ENCODE measurements at places on chromosomes 5 and 9. TPM values are rescaled to one million over a fixed set of nuclear protein-coding genes. Genes with fewer than 3 reads are reported as not detected.

GRCh38 chr9:2055203-2055658 lies 40.1 kb downstream of the SMARCA2 start:
- peak; percentile 21 for DNase-seq

KIAA0825 gene
- 0.56 TPM for total RNA-seq

TRIM23 gene
- 14.0 TPM for total RNA-seq

DNA sequence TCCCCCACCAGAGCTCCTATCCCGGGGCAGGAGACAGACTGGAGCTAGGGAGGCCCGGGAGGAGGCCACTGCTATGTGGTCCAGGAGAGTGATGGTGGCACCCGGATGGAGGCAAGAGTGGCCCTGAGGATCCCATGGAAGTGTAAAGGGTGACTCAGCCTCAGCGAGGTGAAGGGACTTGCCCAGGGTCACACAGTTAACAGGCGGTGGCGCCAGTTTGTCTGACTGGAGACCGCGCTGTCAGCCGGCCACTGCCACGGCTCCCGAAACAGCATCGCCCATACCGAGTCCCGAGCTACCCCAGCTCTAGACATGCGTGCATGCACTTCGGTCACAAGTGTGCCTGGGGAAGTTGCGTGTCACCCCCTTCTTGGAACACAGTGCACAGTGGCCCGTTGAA lies 165.9 kb downstream of the GAPVD1 start:
- DNase-seq: no peak

OR1J2 gene
- 0.17 TPM for total RNA-seq

IL7R gene
- total RNA-seq: 12.2 TPM

DNA sequence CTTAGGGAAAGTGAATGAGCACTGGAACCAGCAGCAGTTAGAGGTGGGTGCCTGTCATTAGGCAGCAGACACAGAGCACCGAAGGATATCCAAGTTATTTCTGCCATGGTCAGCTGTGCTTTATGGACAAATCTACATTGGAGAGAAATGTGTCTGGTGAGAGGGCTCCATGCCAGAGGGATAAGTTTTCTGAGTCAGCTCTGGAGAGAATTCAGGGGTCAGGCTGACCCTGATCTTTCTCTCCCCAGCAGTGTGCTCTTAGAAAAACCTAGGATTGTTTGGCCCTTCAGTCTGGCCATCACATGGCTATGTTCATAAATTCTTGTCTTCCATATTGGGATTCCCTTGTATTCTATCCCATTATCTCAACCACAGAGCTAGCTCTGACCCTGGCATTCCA lies 8.9 kb upstream of the IL17B start:
- no peak for DNase-seq

PCDHA4 gene
- 0.07 TPM for total RNA-seq

DNA sequence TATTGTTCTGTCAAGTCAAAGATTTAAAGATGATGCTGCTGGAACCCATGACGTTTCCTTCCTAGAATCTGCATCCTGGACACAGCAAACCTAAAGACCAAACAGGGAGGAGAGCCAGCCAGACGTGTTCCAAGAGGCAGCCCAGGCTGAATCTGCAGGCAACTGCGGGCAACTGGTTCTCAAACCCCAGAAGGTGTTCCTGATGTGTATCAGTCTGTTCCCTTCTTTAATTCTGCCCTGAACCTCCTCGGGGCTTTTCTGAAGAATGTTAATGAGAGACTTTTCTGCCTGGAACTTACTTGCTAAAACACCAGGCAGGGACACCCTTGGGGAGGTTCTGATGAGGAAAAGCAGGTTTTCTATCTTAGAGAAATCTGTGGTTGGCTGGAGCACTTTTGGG lies 132.8 kb upstream of the RETREG1 start:
- no peak for DNase-seq

DNA sequence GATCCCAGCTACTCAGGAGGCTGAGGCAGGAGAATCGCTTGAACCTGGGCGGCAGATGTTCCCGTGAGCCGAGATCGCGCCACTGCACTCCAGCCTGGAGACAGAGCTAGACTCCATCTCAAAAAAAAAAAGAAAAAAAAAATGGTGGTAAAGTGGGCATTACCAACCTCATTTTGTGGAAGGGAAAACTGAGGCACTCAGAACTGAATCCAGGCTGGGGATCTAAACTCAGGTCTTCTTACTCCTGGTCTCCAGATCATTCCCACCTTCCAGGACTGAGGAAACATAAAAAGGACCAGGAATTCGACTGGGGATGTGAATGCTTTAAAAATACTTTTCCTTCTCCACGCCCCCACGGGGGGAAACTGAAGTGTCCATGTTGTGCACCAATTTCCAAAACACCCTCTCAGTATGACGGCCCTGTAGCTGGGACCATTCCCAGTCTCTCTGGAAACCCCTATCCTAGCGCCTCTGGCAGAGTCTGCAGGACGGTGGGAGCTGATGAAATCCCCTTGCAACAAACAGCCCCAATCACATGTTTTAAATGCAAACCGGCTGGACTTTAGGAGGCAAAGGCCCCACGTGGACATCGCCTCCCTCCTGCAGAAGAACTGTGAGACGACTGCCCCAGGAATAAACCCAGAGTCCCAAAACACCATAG lies 8.9 kb upstream of the AKNA start:
- DNase-seq: no peak

DNA sequence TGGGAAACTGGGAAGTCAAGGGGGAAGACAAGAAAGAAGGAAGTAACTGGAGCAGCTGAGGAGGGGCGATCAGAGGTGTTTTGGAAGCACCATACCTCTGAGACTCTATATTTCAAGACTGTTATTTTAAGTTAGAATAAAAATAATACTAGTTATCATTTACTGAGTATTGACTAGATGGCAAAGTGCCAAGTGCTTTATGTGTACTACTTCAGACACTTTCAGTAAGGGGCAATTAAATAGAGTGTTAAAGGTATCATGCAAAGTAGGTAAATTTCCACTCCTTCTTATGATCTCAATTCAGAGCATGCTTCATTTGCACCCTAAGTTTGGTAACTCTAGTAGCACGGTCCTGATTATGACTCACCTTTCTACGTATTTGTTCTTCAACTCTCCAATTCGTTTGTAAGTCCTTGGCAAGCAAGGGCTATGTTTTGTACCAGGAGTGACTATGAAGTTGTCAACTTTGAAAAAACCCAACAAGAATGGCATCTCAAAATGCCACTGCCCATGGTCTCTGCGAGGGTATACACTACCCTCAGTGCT lies 152.4 kb upstream of the RAPGEF1 start:
- no peak for DNase-seq

GRCh38 chr9:96177005-96177718 lies 124.8 kb downstream of the HSD17B3 start:
- no peak for DNase-seq

GRCh38 chr5:127826011-127826410 lies 122.8 kb downstream of the CCDC192 start:
- DNase-seq: no peak

GRCh38 chr9:100437860-100438805 lies 11.2 kb downstream of the MSANTD3 start:
- DNase-seq: peak; percentile 66

TRIM7 gene
- 12.6 TPM for total RNA-seq

DNA sequence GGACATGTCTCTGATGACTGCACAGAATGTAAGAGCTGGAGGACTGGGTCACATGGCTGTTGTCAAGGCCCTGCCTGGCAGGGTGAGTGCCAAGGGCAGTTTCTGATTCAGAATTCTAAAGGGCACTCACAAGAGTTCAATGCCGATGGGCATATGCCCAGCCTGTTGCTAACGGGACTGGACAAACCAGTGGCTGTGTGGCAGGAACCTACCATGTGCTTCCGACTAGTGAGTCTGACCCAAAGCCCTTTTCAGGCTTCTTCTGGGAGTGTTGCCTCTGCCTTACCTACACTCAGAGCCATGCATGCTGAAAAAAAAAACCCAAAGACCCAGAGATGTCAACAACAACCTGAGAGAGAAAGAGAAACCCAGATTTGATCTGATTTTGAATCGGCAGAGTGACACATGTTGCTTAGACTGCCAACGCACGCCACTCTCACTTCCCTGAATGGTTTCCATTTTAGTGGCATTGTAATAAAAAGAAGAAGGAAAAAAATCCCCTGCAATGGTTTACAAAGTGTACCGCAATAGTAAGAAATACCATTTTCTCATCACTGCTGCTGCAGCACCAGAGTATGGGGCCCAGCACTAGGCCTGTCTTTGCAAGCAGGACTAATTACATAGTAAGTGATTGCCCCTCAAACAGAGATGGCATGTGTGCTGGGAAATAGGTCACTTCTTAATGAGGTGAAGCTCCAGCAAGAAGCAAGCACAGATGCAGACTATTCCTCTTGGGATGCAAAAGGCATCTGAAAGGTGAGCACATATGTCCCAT lies 194.3 kb downstream of the PALM2AKAP2 start:
- no peak for DNase-seq

AP3B1 gene
- total RNA-seq: 30.3 TPM

BTNL8 gene
- total RNA-seq: 0.18 TPM

- DNase-seq: peak; percentile 32
Measured at GRCh38 chr5:132098151-132098594, 24.6 kb downstream of the CSF2 start.

SLC38A9 gene
- 17.7 TPM for total RNA-seq

FBP2 gene
- not detected for total RNA-seq

SPINK6 gene
- 1.2 TPM for total RNA-seq

MYMK gene
- total RNA-seq: not detected

SLC25A2 gene
- total RNA-seq: not detected

DNA sequence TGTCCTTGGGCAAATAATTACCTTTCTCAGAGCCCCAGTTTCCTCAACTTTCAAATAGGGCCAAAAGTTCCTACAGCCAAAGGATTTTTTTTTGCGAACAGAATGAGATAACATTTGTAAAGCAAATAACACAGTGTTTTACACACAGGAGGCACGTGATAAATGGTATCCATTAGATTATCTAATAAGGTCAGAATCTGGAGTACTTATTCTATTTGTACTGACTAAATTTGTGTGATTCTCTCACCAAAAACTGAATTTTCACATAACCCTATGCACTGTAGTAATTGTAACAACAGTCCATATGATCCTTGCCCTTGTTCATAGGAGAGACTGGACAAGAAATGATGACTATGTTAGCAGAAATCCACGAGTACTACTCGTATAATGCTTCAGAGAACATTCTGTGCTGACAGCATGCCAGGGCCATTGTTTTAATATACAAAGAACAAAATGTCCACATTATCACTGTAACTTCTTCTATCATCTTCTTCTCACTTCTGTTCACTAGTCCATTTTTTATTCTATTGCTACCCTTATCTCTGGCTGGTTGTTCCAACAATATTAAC lies 13.9 kb upstream of the FEM1C start:
- no peak for DNase-seq

DNA sequence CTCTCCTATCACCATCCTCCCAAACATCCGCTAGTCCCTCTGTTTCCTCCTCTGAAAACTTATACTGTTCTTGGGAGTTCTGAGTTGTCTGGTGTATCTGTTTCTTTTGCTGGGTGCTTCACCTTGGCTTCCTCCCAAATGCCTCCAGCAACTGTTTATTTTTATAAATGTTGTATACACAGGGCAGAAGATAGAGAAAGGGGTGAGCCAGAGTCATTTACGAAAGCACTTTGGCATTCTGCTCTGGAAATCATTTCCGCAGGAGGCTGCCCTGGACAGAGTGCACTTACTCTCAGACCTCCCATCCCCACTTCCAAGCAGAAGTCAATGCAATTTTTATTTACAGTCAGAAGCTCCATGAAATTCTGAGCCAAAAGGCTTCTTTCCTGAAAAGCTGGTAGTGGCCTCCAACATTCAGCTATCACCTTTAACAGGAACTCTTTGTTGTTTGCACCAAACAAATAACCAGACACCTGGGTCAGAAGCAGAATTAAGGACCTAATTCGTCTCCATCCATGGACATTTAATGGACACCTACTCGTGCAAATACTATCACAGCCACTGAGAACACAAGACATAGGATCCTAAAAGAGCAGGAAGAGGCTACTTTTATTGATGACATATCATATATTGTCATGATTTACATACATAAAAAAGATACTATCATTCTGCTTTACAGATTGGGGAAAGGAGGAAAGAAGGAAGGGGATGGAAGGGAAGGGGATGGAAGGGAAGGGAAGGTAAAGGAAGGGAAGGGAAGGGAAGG lies 229.5 kb upstream of the PAPPA start:
- no peak for DNase-seq

DNA sequence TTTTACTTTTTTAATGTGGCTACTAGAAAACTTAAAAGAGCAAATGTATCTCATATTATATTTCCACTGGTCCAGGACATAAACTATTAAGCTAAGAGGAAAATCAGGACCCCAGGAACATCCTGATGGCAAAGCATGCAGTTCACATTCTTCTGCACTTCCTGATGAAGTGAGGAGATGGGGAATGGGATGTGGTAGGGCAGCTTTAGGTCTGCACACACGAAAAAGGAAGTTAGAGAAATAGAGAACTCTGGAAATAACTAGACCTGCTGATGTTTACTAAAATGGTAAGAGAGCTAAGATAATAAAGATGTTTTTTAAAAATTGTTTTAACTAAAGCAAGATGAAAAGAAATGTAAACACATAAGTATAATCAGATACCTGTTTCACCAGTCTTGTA lies 39.7 kb upstream of the NIPBL start:
- DNase-seq: no peak

DNA sequence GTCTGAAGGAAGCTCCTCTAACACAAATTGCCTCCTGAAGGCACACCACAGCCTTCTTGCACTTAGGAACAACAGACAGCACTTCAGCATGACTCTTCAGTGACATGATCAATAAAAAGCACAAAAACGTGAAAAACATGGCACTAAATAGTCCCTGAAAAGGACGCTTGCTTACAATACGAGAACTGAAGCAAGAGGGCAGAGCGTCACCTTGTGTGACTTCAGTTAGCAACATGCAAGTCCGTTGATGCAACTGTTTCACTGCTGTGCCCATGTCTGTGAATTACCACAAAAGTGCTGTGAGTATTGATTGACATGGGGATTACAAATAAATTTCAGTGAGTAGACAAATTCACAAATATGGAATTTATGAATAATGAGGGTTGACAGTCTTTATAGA lies 219.9 kb upstream of the GAS1 start:
- DNase-seq: no peak

CARD6 gene
- 2.1 TPM for total RNA-seq

ARHGEF39 gene
- 8.9 TPM for total RNA-seq

DNA sequence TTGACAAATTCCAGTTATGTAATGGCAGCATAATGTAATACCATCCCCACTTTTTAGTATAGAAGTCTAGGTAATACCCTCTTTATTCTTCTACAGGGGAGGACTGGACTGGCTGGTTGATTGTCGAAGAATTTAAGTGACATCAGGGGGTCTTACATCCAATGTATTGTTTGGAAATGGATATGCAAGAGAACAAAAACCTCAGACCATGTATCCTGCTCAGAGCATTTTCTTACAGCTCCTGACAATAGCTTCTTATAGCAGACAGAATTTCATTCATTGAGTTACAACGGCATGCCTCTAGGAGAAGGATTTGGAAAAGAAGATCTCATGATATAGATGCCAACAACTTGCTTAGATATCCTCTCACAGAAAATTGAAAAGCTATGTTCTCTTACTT lies 2032.3 kb downstream of the EFNA5 start:
- no peak for DNase-seq
